ENCODE measurements at places on chromosomes 7 and 10. TPM values are rescaled to one million over a fixed set of nuclear protein-coding genes. Genes with fewer than 3 reads are reported as not detected.
A peak's percentile ranks its signal among the peaks of the same experiment; 100 is the strongest.

Gene ZPBP
- not detected for total RNA-seq

DNA sequence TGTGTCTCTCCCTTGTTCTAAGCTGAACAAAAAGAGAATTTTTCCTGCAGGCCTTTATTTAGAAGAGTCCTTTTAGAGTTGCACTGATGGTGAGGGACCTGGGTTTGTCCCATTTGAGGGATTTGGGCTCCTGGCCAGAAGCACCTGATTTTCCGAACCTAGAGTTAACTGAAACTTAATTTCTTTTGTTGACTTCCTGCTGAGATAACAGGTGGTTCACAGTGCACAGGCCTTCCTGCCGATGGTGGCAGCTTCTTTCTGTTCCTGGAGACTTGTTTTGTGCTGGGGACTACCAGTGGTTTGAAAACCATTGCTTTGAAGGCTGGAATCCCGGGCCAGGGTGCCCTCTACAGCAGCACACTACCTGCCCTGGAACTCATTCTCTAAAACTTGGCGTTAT is 99.2 kb downstream of the SUGCT start:
- peaks cover 2% of the 10 kb centered on the region for H3K4me1 ChIP-seq
- DNase-seq: no peak
- H3K27ac ChIP-seq: no peak overlapping the region
- no peaks in the 10 kb centered on the region for H3K36me3 ChIP-seq
- no peak overlapping the region for H3K4me3 ChIP-seq

- H3K4me3 ChIP-seq: peak overlapping the region; percentile 99
- DNase-seq: peak; percentile 38
- peak overlapping the region; percentile 92 for H3K27ac ChIP-seq
- H3K27me3 ChIP-seq: peaks cover 7% of the 10 kb centered on the region
- peaks cover 32% of the 10 kb centered on the region for H3K4me1 ChIP-seq
- H3K36me3 ChIP-seq: peaks cover 3% of the 10 kb centered on the region
These were observed 789 bp downstream of the TCF7L2 start for GRCh38 chr10:112950714-112951358.

DNA sequence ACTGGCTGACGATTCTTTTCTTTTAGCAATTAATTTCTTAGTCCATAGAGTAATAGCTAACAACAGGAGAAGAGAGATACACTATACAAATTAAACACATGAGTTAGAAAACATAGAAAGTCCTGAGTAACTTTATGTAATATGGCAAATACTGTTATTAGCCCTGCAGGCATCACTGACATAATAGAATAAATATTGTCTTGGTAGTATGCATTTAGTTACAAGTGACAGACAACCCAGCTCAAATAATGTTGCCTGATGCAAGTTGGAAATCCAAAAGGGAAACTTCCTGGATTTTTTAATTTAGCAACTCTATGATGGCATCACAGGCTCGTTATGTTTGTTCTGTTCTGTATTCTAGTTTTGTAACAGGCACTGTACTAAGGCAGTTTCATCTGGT is 95.1 kb downstream of the DKK1 start:
- H3K36me3 ChIP-seq: no peaks in the 10 kb centered on the region
- DNase-seq: no peak
- H3K4me3 ChIP-seq: no peak overlapping the region
- no peaks in the 10 kb centered on the region for H3K27me3 ChIP-seq
- no peak overlapping the region for H3K27ac ChIP-seq
- H3K4me1 ChIP-seq: peaks cover 11% of the 10 kb centered on the region

- H3K4me3 ChIP-seq: no peak overlapping the region
- peaks cover 7% of the 10 kb centered on the region for H3K36me3 ChIP-seq
- H3K4me1 ChIP-seq: no peaks in the 10 kb centered on the region
- no peaks in the 10 kb centered on the region for H3K27me3 ChIP-seq
These were observed 26.0 kb downstream of the PLPP4 start for GRCh38 chr10:120483006-120483405.

DNA sequence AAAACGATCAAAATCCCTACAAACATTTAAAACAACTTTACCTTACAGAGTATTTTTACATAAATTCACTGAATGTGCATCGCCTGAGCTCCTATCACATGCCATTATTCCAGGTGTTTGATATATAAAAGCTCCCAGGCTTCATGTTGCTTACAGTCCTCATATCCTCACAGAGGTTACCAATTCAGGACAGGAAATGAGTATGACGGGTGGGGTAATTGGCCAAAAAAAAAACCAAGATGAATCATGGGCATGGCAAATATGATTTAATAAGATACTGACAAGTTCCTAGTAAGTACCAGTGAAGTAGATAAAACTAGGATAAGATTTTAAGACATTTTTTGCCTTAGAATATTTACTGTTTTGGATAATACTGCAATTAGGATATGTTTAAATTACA is 135.8 kb downstream of the KMT2E start:
- H3K36me3 ChIP-seq: peaks cover 3% of the 10 kb centered on the region
- H3K4me1 ChIP-seq: peaks cover 15% of the 10 kb centered on the region
- no peak overlapping the region for H3K4me3 ChIP-seq
- no peak overlapping the region for H3K27ac ChIP-seq
- DNase-seq: no peak

Data from endothelial cell (in vitro differentiated cells).